ENCODE measurements at places on chromosomes 7 and 10. TPM values are rescaled to one million over a fixed set of nuclear protein-coding genes. Genes with fewer than 3 reads are reported as not detected.

Gene PRF1
- total RNA-seq, result not detected

Gene CABCOCO1
- 0.44 TPM for total RNA-seq

Gene MPP7
- total RNA-seq, result 0.10 TPM

Gene PITX3
- total RNA-seq, result 0.86 TPM

Gene ACSM6
- not detected for total RNA-seq

Gene SAMD9L
- 0.89 TPM for total RNA-seq

Gene CDK14
- 0.23 TPM for total RNA-seq

Data from A549 treated with GW870086 at 1 μM for 4 hours (cell line).